ENCODE measurements at places on chromosomes 5 and 9.

GRCh38 chr9:83920927-83921707 lies at the start of gene KIF27:
Gene KIF27 (minus strand): TSS chr9:83921432. CDS start chr9:83915591, 5,841 bp downstream.
- DNase-seq: peak; percentile 98

DNA sequence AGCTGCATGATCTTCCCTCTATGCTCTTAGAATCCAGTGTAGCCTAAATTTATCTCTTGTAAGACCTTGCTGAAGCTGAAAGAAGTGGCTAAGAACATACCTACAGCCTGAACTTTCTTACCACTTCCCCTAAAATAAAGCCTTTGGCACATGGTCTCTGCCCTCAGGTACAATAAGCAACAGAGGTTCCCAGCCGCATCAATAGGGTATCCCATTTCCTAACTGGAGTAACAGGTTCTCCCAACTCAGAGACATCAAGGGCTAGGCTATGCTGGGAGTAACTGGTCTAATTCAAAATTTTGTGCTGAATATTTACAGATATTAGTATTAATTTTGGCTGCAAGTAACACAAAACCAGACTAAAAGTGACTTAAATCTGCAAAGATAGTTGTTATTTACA lies 335.8 kb upstream of the TRPC7 start:
- no peak for DNase-seq

GRCh38 chr9:34633851-34634550 lies 3.6 kb downstream of the SIGMAR1 start:
- peak; percentile 74 for DNase-seq

DNA sequence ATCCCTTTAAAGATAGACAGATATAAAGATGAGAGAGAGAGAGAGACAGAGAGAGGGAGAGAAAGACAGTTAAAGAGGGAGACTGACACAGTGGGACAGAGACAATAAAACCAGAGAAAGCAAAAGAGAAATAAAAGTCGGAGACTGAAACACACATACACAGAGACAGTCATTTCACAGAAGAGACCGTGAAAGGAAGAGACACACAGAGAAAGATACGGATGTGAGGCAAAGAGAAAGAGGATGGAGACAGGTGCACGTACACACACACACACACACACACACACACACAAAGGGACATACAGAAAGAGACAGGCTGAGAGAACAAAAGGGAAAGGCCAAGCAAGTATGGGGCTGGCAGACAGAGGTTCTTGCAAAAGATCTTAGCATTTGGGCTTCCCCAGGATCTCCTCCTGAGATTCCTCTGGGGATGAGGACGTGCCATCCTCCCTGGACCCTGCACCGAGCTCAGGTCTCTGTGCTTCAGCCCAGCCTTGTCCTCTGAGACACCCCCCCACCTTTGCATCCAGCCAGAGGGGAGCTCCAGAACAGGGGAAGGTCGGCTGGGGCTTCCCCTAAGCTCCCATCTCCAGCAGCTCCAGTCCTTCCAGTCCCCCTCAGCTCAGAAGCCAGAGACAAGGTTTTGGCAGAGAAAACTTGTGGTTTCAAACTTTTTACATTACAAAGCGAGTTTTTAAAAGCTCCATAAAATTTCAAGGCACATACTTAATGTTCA lies 318.4 kb upstream of the PANK3 start:
- DNase-seq: no peak

- peak; percentile 32 for DNase-seq
These were observed 29.6 kb downstream of the LHX2 start for GRCh38 chr9:124040935-124041816.

- DNase-seq: peak; percentile 43
These were observed 1.0 kb downstream of the STARD4 start for GRCh38 chr5:111511174-111511830.

DNA sequence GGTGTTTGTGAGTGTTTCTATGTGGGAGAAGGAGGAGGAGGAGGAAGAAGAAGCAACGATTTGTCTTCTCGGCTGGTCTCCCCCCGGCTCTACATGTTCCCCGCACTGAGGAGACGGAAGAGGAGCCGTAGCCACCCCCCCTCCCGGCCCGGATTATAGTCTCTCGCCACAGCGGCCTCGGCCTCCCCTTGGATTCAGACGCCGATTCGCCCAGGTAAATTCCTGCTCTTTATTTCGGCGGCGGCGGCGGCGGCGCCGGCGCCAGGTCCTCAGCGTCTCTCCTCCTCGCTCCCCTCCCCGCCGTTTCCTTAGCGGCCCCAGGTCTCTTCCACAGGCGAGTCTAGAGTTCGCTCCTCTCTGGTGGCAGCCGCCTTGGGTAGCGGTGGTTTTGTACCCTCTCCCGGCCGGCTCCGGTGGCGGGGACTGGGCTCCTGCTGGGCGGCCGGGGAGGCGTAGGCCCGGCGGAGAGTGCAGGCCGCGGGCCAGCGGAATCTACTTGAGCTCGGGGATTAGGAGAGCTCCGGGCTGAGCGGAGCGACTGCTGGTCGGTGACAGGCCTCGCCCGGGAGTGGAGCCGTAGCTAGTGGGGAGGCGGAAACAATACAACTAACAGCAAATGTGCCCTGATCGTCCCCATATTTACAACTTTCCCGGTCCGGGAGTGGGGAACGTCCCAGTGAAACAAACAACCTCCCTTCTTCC lies 547 bp downstream of the NIPBL start:
- DNase-seq: peak; percentile 70

- peak; percentile 91 for DNase-seq
These were observed 180.5 kb downstream of the CEMIP2 start for GRCh38 chr9:71587576-71588362.

- DNase-seq: peak; percentile 93
These were observed 242.0 kb downstream of the AUH start for GRCh38 chr9:91119679-91120078.

DNA sequence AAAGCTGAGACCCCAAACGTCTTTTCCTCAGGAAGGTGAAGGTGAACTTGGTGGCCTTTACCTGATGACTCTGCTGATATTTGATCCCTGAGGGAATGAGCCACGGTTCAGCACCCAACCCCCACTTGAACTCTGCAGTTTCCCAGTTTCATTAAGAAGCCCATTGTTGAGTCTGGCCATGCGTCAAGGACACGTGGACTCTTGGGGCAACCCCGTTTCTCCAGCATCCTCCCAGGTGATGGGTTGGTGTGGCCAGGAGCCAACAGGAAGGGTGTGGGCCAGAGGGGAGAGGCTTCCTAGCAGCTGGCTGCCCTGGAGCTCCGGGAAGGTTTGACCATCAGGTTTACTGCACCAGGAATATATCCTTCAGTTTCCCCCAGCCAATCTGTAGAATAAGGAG lies 59.5 kb upstream of the GNE start:
- peak; percentile 24 for DNase-seq

DNA sequence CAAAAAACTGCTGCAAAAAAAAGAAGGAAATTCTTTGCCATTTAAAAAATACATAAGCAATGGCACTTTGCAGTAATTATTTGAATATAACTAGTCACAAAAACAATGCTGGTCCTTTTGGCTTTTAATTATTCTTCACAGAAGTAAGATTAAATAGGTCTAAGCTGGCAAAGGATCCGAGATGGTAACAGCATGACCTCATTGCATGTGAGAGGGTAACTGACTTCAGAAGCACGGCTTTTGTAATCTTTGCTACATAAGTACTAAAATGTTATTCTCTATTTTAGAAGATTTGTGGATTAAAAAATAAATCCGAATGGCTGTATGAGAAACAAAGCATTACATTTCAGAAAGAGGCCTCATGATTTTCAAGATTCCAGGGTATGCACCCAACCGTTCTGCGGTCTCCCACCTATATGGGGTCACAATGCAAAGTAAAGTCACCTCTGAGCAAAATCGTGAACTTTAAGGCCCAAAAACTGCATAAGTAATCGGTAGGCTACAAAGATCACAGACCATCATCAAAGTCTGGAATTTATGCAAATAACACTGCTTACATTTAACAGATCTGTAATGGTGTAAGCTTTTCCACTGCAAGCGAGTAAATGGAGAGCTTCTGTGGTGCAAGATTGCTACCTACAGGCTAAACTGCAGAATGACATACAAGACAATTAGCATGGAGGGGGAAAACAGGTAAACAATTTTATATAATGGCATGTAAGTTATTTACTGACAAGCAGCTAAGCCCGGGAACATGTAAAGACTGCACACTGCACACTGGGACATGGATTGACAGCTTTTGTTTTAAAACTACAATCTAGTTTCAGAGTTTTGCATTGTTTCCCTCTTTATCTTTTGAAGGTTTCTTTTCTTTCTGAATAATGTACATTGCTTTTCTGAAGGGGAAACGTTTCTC lies 231.6 kb downstream of the SLF1 start:
- DNase-seq: peak; percentile 66

DNA sequence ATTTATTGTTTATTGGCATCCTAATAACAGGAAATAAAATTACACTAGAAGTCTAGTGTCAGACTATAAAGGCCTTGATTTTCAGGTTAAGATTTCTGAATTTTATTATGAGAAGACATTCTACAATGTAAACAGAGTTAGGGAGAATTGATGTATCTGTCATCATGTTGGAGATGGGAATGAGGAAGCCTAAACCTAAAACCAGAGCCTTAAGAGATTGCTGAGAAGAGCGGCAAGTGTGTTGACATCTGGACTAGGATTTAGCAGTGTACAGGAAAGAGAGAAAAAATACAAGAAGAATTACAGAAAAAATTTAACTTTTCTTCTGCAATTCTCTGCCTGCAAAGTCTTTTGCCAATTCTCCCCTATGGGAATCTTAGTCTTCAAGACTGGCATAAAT lies 525.5 kb downstream of the NR2F1-AS1 start:
- DNase-seq: no peak

DNA sequence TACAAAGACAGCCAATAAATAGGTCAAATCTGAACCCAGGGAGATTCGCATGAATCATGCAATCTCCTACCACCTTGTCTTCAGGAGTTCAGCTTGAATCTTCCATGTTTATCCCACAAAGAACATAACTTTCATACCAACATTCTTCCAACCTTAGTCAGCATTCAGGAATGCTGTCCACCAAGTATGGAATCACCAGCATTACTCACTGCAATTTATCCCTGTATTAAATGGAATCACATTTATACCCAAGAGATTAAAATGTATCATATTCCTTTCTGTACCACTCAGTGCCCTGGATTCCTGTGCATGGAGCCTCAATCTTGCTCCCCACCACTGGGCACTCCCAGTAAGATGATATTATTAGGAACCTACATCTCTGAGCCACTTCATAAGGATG lies 162.6 kb downstream of the GLIS3 start:
- DNase-seq: peak; percentile 97

DNA sequence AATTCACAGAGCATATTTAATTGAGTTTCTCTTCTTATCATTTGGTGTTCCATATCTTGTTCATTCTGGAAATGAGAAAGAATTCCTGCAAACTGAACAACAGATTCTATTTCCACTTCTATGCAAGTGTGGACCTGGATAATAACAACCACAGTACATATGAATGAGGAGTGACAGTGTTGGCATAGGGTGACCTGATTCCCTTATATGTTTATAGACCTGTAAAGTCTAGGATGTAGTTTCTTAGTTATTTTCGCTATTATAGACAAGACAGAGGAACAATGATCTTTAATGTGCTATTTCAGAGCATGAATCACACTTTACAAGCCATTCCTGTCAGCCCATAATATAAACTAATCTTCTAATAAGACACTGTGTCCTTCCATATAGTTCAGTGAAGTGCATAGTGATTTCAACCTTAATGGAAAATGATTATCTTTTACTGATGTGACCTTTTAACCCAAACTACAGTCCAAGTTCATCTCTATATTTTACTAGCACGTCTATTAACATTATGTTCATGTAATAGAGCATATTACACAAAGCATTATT lies 88.2 kb upstream of the FAM174A start:
- DNase-seq: no peak

GRCh38 chr5:140982083-140982716 lies 15.9 kb downstream of the PCDHAC2 start:
- DNase-seq: no peak

DNA sequence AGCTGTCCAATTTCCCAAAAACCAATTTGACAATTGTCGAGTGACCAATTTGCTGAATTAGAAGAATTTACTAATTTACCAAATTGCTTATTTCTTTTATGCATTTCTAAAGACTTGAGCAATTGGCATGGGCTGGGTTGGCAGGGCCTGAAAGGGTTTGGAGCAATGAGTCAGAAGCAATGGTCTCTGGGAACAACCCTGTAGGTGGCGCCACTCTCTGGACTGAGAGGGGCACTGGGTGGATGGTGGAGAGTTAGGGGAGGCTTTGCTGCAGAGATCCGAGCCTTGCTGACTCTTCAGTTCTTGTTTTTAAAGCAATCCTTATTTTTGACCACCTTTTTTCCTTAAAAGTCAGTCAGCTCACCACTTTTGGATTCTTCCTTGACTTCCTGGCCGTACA lies 71.5 kb upstream of the RPS23 start:
- peak; percentile 51 for DNase-seq

DNA sequence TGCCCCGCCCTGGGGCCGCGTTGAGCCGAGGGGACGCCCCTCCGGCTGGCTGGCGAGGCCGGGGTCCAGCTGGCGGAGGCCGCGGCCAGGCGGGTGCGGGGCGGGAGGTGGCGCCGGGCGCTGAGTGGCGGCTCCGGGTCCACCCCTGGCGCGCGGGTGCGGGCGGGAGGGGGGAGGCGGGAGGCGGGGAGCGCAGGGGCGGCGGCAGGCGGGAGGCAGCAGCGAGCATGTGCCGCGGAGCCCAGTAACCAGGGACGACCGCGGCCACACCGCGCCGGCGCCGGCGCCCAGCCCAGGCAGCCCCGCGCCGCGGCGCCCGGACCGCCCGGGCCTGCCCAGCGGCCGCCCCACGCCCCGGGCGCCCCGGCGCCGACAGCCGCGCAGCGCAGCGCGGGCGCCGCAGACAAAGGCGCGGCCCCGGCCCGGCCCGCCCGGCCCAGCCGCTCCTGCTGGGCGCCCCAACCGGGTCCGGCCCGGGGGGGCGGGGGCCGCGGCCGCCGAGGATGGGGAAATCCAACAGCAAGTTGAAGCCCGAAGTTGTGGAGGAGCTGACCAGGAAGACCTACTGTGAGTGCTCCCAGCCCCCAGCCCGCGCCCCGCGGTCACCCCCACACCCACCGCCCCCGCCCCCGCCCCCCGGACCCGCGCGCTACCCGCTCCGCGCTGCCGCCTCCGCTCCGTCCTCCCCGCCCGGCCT lies at the start of gene NCS1:
NCS1 (plus strand) TSS at position 244 of the 697 bp plus-strand sequence; CDS start at position 504, 260 bp downstream.
- DNase-seq: peak; percentile 77

- peak; percentile 62 for DNase-seq
These were observed 333.3 kb downstream of the SEMA5A start for GRCh38 chr5:9212605-9213004.

DNA sequence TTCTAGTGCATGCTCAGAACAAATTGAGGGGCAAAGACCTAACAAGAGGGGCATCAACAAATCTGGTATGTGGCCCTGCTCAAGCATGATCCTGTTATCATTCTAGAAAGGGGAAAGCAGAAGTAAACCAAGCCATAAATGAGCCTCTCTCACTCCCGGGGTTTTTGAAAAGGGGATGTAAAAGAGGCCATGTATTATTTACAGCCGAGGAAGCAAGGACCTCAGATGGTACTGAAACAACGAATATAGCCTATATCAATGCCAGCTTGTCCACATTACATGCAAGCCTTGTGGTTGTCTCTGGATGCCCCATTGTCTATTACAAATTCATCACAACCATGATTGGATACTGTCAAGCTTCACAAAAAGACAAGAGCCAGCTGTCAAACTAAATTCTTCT lies 211.3 kb downstream of the DCP2 start:
- DNase-seq: no peak
